Stimulated activated naive CD4-positive, alpha-beta T cell treated with Interleukin-2 at 50 U/mL for 16 hours (primary cell): ENCODE measurements at places on chromosomes 11 and 22.

- DNase-seq: no peak
Observed at GRCh38 chr11:27285761-27286160, 77.3 kb downstream of the CCDC34 start.

DNA sequence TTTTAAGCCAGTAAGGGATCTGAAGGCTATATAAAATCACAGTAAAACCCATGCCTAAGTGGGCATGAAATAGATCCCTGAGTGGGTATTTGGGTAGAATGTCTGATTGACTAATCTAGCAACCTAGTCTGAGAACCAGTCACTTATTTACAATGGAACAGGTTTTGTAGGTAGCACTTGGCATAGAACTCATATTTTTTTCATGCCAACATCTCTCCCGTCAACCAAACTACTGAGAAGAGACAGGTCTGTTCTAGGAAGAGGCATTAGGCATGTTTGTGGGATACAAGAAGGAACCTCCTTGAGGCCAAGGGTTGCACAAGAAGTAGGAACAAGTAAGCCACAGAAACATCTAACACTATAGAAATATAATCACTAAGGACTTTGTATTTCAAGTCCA is 840.4 kb upstream of the TENM4 start:
- no peak for DNase-seq

DNA sequence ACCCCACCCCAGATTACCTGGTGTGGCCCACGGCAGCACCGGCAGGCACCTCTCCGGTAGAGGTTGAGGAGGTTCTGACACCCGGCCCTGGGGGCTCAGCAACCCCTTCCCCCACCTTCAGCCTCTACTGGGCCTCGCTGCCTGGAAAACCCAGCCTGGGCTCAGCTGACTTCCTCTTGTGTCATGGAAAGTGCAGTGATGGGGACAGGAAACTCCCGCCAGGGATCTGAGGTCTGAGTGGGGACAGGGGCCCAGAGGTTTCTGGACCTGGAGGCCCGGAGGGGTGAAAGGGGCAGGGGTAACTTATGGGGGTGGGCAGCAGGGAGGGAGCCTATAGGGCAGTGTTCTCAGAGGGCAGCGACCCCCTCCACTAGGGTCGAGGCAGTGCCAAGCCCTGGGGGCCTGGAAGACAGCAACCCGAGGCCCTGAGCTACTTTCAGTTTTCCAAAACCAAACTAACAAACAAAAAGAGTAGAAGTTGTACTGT is 10.0 kb upstream of the CD5 start:
- no peak for DNase-seq

DNA sequence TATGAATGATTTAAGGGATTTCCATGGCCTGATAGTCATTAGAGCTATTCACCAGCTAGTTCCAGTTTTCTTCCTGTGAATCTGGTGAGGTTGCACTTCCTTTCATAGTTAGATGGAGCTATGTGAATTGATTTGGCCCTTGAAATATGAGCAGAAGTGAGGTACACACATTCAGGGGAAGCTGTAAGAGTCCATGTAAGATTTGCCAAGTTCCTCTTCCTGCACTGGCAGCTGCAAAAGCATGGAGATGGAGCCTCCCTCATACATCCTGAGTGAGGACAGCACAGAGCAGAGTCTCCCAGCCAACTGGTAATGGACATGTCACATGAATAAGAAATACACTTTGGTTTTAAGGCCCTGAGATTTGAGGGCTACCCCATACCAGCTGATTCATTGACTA is 111.7 kb downstream of the CD44 start:
- no peak for DNase-seq

- DNase-seq: peak; percentile 77
Observed at GRCh38 chr22:42500161-42500835, 19.3 kb downstream of the RRP7A start.

DNA sequence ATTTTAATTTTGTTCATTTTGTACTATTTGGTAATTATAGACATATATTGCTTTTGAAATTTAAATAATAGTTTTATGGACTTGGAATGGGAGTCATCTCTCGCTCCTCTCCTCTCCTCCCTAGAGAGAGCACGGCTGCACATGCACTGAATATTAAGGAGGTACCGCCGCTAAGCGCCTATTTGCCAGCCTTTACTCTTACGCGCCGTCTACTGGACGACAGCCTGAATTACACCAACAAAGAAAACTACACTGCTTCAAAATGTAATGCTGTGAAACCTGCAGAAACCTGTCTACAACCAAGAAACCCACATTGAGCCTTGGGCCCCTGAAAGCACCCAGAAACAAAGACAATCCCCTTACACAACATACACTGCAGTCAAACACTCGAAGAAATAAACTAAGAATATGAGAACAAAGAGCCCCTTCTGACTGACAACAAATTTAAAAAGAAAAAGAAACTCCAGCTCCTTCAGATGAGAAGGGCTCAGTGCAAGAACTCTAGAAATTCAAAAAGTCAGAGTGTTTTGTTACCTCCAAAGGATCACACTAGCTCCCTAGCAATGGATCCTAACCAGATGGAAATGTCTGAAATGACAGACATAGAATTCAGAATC is 737.2 kb downstream of the LRRC4C start:
- DNase-seq: no peak

GRCh38 chr11:80538040-80538439 is 1097.2 kb upstream of the TENM4 start:
- DNase-seq: no peak

DNA sequence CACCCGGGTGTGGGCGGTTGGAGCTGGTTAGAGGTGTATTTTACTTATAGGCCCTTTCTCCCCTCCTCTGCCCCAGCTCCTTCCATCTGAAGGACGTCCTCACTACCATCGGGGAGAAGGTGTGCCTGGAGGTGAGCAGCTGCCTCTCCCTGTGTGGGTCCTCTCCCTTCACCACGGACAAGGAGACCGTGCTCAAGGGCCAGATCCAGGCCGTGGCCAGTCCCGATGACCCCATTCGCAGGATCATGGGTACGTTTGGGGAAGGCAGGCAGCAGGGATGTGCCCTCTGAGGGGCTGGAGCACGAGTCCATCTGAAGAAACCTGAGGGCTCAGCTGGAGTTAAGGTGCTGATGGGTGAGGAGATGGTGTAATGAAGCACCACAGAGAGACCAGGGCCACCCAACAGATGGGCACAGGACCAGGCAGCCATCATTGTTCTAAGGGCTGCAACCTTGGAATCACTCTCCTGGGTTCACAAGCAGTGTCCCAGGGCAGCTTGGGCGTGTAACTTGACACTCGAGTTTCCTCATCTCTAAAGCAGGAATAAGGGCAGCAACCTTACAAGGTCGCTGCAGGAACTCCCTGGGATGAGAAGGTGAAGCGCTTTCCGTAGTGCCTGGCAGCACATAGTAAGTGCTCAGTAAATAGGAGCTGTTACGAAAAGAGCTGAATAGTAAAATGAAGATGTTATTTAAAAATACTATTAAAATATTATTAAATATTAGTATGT is 29.4 kb downstream of the TCP11L1 start:
- DNase-seq: no peak

DNA sequence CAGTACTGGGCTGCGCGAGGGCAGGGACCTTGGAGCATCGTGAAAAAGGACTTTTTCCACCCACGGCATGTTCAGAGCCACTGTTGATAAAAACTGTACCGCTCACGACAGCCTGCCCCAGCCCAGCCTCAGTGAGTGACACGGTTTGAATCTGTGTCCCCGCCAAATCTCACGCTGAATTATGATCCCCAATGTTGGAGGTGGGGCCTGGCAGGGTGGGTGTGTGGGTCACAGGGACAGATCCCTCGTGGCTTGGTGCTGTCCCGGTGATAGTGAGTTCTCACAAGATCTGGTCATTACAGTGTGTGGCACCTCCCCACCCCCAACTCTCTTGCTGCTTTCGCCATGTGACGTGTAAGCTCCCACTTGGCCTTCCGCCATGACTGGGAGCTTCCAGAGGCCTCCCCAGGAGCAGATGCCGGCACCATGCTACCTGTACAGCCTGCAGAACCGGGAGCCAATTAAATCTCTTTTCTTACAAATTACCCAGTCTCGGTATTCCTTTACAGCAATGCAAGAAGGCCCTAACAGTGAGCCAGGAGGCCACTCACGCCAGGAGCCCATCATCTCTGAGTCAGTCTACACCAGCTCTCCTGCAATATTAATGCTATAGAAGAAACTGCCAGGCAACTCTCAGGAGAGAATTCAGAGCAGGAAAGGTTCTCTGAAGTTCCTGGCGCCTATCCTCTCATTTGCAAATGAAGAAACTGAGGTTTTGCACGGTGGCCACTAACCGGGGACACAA is 1.3 kb downstream of the TOLLIP start:
- DNase-seq: no peak

DNA sequence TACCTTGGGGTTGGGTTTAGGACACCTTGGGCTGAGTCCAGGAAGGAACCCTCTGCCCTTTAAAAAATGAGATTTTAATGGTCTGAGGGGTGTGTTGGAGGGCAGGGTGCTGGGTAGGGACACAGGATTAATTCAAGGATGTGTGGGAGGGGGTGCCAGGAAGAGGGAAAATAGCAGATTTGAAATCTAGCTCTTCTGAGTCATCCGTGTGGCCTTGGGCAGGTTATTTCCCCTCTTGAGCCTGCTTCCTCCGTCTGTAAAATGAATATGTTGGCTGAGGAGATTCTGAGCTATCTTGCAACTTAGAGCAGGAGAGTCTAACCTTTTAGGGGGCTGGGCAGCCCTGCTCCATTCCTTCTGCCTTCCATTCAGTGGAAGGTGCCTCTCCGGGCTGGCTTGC is 3.0 kb downstream of the TSPAN18 start:
- no peak for DNase-seq

DNA sequence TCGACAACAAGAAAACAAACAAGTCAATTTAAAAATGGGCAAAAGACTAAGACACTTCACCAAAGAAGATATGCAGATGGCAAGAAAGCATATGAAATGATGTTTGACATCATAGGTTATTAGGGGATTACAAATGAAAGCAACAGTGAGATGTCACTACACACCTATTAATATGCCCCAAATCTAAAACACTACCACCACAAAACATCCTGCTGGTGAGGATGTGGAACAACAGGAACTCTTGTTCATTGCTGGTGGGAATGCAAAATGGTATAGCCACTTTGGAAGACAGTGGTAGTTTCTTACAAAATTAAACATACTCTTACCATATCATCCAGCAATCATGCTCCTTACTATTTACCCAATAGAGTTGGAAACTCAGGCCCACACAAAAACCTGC is 29.0 kb downstream of the PRRG4 start:
- DNase-seq: no peak

DNA sequence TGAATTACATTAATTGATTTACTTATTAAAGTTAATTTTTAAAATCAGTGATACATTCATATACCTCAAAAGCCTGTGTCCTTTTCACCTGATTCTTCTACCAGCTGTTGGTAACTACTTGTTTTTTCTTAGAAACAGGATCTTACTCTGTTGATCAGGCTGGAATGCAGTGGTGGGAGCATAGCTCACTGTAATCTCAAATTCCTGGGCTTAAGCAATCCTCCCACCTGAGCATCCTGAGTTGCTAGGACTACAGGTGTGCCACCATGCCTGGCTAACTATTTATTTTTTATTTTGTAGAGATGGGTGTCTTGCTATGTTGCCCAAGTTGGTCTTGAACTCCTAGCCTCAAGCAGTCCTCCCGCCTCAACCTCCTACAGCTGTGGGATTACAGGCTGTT is 4.7 kb downstream of the TRIM44 start:
- no peak for DNase-seq

GRCh38 chr11:121577106-121577848 is 124.5 kb upstream of the SORL1-AS1 start:
- DNase-seq: no peak

DNA sequence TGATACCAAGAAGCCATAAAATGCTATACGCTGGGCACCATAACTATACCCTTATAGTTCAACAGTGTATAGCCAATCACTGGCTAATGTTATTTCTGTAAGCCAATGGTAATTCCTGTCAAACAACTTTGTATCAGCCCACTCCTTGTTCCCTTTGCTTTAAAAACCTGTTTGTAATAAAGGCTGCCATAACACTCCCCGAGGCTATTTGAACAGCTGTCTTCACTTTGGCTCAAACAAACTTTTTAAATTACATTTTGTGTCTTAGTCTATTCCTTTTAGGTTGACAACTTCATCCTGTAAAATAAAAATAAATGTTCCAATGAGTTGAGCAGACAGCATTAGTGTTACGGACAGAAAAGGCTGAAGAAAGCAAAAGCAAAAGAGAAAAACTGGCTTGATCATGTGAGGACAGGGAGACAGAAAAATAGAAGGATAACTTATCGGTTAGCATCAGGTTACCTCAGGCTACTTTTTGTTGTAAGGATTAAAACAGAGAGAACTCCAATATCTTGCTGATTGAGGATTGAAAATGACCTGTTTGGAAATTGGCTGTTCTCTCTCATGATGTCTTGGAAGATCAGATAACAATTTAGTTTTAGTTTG is 95.0 kb downstream of the AASDHPPT start:
- DNase-seq: no peak

- DNase-seq: no peak
Observed at GRCh38 chr11:125943661-125944349, 2.0 kb upstream of the VSIG10L2 start.

- no peak for DNase-seq
Observed at GRCh38 chr11:73404048-73404447, 27.8 kb downstream of the RELT start.

DNA sequence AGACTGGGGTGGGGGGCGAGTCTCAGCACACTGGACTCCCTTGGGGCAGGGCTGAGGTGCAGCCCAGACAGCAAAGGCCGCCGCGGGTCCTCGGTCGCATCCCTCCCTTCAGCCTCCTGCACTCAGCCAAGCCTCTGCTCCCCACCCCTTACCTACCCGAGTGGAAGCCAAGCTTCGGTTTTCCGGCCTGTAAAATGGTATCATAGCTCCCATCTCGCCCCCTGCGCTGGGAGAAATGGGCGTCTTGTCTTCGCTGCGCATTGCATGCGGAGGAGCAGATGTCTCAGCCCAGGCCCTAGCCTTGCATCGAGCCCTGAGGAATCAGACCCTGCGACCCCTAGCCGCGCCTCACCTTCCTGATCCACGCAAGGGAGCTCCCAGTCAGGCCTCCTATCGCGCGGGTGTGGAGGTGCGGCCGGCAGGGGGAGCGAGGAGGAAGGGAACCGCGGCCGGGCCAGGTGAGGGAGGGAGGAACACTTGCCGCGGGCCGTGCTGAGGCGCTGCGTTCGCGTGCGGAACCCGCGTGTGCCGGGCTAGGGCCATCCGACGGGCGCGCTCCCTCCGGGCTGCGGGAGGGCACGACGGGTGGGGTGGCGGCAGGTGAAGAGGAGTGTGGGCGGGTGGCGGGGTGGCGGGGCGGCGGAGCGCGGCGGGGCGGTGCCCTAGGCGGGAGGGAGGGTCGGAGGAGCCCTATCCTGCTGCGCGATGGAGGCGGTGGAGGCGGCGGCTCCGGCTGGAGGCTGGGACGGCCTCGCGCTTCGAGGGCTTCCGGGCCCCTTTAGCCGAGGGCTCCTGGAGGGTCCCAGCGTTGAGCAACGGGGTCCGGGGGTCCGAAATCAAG is 4.1 kb upstream of the TBX1 start:
- peak; percentile 43 for DNase-seq

DNA sequence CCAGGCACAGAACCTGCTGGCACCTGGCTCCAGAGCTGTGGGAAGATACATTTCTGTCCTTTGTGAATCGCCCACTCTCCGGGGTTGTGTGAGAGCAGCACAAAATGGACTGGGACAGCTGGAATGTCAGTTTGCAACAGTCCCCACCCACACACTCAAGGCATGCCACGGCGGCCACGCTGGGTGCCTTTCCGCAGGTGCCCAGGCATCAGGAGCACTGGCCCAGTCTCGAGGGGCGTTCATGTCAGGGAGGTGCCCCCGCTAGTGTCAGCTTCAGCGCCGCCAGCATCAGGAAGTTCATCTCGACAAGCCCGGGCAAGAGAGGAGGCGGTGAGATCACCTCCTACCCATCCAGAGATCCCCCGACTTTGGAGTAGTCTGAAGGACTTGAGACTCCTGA is 2.1 kb downstream of the TP53AIP1 start:
- no peak for DNase-seq
